ENCODE measurements at places on chromosomes 5 and 9. TPM values are rescaled to one million over a fixed set of nuclear protein-coding genes. Genes with fewer than 3 reads are reported as not detected.
A peak's percentile ranks its signal among the peaks of the same experiment; 100 is the strongest.

Gene PHAX
- 59.9 TPM for polyA plus RNA-seq

Gene TMOD1
- 2.1 TPM for polyA plus RNA-seq

Gene ARRDC3
- 66.6 TPM for polyA plus RNA-seq

Gene ADRB2
- 3.6 TPM for polyA plus RNA-seq

Gene CYLC2
- not detected for polyA plus RNA-seq

Gene SLC4A9
- not detected for polyA plus RNA-seq

Gene TMEM215
- polyA plus RNA-seq: not detected

Gene SEMA4D
- polyA plus RNA-seq: 166 TPM

Gene DEPDC1B
- 0.14 TPM for polyA plus RNA-seq

Gene LCN6
- not detected for polyA plus RNA-seq

Gene TNFSF8
- 108 TPM for polyA plus RNA-seq

Gene DPYSL3
- polyA plus RNA-seq: not detected

Gene MOB3B
- polyA plus RNA-seq: 0.05 TPM

Gene DBH
- polyA plus RNA-seq: 0.18 TPM

DNA sequence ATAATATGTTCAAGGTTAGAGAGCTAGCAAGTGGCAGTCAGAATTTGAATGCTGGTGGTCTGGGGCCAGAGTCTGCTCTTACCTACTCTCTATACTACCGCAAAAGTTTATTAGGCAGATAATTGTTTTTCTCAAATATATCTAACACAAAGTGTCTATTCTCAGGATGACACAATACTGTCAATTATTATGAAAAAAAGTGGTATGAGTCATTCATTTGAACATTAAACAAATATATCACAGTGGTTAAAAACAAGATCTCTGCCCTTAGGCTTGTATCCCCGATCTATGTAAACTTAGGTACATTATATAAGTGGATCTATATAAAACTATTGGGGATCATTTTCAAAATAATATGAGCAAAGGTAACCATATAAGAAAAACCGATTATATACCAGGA is 354.9 kb downstream of the CETN3 start:
- H3K36me3 ChIP-seq: no peaks in the 10 kb centered on the region
- H3K27ac ChIP-seq: no peak overlapping the region
- no peaks in the 10 kb centered on the region for H3K4me1 ChIP-seq
- no peak overlapping the region for H3K4me3 ChIP-seq
- DNase-seq: no peak

- no peak for DNase-seq
- no peak overlapping the region for H3K4me3 ChIP-seq
- H3K27me3 ChIP-seq: no peaks in the 10 kb centered on the region
- H3K4me1 ChIP-seq: no peaks in the 10 kb centered on the region
- H3K27ac ChIP-seq: no peak overlapping the region
Observed at GRCh38 chr5:7074176-7074575, 321.8 kb upstream of the ADCY2 start.

DNA sequence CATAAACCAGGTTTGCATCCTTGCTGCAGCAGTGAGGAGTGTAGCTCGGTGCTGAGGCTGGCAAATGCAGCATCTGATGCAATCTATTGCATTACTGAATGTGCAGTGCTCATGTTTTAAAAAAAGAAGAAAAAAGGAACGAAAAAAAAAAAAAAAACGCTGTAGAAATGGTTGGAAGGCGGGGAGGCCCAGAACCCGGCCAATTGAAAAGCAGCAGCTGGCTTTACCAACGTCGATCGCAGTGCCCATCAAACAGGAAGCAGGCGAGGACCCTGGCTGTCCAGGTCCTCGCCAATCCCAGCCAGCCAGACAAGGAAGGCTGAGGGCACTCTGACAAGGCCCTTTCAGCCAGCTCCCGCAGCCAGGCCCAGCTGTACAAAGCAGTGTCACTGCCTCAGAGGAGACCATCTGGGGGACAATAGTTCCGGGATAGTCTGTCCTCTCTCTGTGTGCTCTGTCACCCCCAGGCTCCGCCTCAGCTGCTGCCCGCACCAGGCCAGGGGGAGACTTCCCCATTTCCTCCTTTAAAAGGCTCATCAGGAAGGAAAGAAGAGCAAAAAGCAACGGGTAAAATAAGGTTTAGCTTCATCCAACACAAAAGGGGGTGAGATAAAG is 21.8 kb upstream of the CPEB4 start:
- H3K27ac ChIP-seq: no peak overlapping the region
- H3K27me3 ChIP-seq: no peaks in the 10 kb centered on the region
- no peaks in the 10 kb centered on the region for H3K36me3 ChIP-seq
- H3K4me1 ChIP-seq: no peaks in the 10 kb centered on the region
- DNase-seq: no peak

DNA sequence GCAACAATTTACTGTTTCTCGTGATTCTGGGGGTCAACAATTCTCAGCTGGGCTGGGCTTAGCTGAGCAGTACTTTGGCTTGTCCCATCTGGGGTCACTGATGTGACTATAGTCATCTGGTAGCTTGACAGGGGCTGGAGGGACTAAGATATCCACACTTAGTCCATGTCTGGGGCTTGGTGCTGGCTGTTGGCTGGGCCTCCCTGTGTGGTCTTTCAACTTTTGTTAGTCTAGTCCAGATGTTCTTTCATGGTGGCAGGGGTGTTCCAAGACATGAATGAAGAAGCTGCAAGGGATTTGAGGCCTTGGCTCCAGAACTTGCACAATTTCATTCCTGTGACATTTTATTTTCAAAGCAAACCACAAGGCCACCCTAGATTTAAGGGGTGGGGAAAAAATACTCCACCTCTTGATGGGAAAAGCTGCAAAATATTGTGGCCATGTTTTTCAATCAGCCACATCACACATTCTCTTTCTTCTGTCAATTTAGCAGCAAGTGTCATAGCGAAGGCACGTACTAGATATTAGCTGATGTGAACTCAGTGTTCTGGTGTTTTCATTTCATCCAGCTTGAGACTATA is 59.2 kb downstream of the TSSK1B start:
- no peak overlapping the region for H3K4me3 ChIP-seq
- no peaks in the 10 kb centered on the region for H3K36me3 ChIP-seq
- no peaks in the 10 kb centered on the region for H3K27me3 ChIP-seq
- peaks cover 30% of the 10 kb centered on the region for H3K4me1 ChIP-seq
- no peak for DNase-seq

DNA sequence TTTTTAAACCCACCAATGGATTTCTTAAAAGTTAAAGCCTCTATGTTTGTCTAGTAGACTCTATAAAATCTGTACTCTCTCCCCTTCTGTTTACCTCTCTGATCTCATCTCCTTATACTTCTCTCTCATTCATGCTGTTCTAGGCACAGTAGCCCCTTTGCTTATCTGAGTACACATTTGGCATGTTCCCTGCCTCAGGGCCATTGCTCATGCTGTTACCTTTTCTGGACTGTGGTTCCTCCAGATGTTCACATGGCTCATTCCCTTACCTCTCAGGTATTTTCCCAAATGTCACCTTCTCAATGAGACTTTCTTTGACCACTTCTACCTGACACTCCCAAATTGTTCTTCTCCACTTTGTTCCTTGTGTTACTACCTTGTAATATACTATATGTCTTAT is 176.1 kb downstream of the CWC27 start:
- no peaks in the 10 kb centered on the region for H3K27me3 ChIP-seq

- no peaks in the 10 kb centered on the region for H3K27me3 ChIP-seq
- H3K36me3 ChIP-seq: no peaks in the 10 kb centered on the region
- H3K27ac ChIP-seq: no peak overlapping the region
- no peak for DNase-seq
Observed at GRCh38 chr9:24502206-24502937, 43.3 kb downstream of the IZUMO3 start.

- H3K4me3 ChIP-seq: peak overlapping the region; percentile 22
- H3K4me1 ChIP-seq: peaks cover 17% of the 10 kb centered on the region
- H3K27ac ChIP-seq: no peak overlapping the region
- H3K27me3 ChIP-seq: no peaks in the 10 kb centered on the region
- peak; percentile 72 for DNase-seq
- H3K36me3 ChIP-seq: no peaks in the 10 kb centered on the region
Observed at GRCh38 chr5:65796751-65797316, 74.8 kb downstream of the NLN start.

DNA sequence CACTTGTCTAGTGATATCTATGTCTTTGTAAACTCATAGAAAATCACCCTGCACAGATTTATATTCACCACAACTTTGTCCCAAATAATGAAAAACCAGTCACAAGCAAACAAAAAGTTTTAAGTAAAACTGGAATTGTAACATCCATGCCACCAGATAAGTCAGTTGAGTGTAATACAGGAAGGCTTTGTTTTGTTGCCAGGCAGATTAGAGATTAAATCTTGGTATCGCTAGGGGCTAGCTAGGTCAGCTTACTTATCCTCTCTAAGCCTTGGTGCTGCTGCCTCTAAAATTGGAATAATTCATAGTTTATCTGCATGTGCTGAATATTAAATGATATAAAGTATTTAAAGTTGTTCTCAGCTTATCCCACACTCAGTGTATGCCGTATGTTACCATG is 1062.5 kb downstream of the CDH9 start:
- H3K4me1 ChIP-seq: no peaks in the 10 kb centered on the region
- no peak overlapping the region for H3K4me3 ChIP-seq
- no peaks in the 10 kb centered on the region for H3K27me3 ChIP-seq
- H3K36me3 ChIP-seq: no peaks in the 10 kb centered on the region

- no peaks in the 10 kb centered on the region for H3K36me3 ChIP-seq
- DNase-seq: no peak
- H3K4me1 ChIP-seq: no peaks in the 10 kb centered on the region
- H3K27me3 ChIP-seq: no peaks in the 10 kb centered on the region
- H3K27ac ChIP-seq: no peak overlapping the region
Observed at GRCh38 chr9:99513441-99514112, 291.5 kb downstream of the SEC61B start.

DNA sequence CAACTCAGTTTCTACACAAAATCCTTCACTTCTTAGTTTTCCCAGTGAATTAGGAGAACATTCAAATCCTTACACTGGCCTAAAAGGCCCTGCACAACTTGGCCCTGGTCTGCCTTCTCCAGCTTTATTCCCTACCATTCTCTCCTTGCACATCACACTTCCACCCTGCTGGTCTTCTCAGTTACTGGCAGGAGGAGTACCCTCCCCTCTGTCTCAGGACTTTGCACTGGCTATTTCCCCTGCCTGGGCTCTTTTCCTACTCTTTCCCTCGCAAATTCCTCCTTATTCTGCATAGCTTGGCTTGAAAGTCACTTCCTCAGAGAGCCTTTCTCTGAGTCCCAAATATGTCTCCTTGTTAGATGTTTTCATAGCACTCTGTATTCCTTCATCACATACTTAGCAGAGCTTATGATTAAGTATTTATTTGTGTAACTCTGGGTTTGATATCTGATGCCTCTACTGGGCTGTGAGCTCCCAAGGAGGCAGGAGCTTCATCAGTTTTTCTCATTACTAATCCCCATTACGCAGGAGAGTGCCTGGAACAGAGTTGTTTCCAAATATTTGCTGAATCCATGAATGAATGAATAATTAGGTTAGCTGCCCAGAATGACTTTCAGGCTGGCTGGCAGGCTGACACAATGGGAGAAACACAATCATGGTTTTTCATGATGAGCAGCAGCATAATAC is 159.8 kb upstream of the KLF9 start:
- no peak overlapping the region for H3K4me3 ChIP-seq
- H3K27ac ChIP-seq: no peak overlapping the region
- H3K27me3 ChIP-seq: no peaks in the 10 kb centered on the region
- DNase-seq: no peak
- H3K4me1 ChIP-seq: no peaks in the 10 kb centered on the region

- H3K27me3 ChIP-seq: no peaks in the 10 kb centered on the region
- no peaks in the 10 kb centered on the region for H3K4me1 ChIP-seq
- H3K27ac ChIP-seq: no peak overlapping the region
- DNase-seq: no peak
- no peak overlapping the region for H3K4me3 ChIP-seq
- no peaks in the 10 kb centered on the region for H3K36me3 ChIP-seq
Observed at GRCh38 chr9:116899337-116900006, 212.4 kb downstream of the TRIM32 start.

DNA sequence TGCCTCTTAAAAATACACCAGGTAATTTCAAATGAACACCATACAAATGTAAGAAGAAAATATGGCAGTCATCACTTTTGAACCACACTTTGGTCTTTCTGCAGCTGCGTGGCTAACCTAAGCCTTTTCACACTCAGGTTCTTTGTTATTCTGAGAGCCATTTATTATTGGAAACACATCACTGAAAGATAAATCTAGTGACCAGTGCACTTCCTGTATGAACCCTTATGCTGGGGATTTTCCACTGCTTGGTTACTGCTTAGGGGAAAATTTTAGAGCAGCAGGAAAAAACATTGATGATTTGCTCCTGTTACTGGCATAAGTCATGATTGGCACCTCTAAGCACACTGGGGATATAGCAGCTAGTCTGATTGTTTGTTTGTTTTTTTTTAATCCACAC is 58.6 kb upstream of the RANBP3L start:
- H3K27ac ChIP-seq: no peak overlapping the region
- no peak for DNase-seq
- H3K27me3 ChIP-seq: no peaks in the 10 kb centered on the region

- peaks cover 31% of the 10 kb centered on the region for H3K4me1 ChIP-seq
- H3K36me3 ChIP-seq: no peaks in the 10 kb centered on the region
- H3K27me3 ChIP-seq: no peaks in the 10 kb centered on the region
Observed at GRCh38 chr5:139413963-139414362, 10.1 kb upstream of the SPATA24 start.

- H3K4me3 ChIP-seq: no peak overlapping the region
- H3K4me1 ChIP-seq: peaks cover 27% of the 10 kb centered on the region
- no peaks in the 10 kb centered on the region for H3K36me3 ChIP-seq
- no peaks in the 10 kb centered on the region for H3K27me3 ChIP-seq
- DNase-seq: peak; percentile 6
- H3K27ac ChIP-seq: no peak overlapping the region
Observed at GRCh38 chr5:149961957-149962409, 1.4 kb downstream of the SLC26A2 start.

DNA sequence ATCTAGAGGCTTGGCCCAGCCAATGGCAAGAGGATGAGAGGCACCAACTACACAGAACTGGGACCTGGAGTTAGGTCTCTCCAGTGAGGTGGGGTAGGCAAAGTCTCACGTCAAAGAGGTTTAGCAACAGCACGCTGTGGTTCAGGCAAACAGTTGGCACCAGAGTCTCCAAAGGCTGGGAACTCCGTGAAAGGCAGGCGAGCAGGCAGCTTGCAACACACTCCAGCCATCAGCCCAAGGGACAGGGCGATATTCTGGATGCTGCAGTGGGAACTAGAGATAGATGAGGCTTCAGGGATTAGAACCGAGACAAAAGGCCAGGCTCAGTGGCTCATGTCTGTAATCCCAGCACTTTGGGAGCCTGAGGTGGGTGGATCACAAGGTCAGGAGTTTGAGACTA is 129.1 kb downstream of the PDZD2 start:
- no peak overlapping the region for H3K4me3 ChIP-seq
- no peaks in the 10 kb centered on the region for H3K27me3 ChIP-seq
- no peaks in the 10 kb centered on the region for H3K36me3 ChIP-seq
- no peaks in the 10 kb centered on the region for H3K4me1 ChIP-seq
- no peak overlapping the region for H3K27ac ChIP-seq
- no peak for DNase-seq

DNA sequence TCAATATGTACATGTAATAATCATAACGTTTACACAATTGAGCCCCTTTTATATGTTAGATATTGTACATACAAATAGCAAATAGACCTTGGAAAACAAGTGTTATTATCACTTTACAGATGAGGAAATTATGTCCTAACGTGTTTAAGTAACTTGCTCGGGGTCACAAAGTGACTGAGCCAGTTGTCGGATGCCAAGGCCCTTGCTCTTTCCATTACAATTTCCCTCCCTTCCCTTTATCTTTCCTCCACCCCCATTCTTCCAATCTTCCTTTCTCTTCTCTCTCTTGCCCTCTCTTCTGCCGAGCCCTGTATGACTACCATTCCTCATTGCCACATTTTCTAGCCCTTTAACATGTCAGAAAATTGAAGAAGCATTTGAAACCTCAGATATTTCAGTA is 34.4 kb upstream of the RAD23B start:
- DNase-seq: no peak
- peaks cover 8% of the 10 kb centered on the region for H3K4me1 ChIP-seq
- no peak overlapping the region for H3K27ac ChIP-seq
- H3K36me3 ChIP-seq: no peaks in the 10 kb centered on the region
